ENCODE measurements at places on chromosomes 13 and 19.

DNA sequence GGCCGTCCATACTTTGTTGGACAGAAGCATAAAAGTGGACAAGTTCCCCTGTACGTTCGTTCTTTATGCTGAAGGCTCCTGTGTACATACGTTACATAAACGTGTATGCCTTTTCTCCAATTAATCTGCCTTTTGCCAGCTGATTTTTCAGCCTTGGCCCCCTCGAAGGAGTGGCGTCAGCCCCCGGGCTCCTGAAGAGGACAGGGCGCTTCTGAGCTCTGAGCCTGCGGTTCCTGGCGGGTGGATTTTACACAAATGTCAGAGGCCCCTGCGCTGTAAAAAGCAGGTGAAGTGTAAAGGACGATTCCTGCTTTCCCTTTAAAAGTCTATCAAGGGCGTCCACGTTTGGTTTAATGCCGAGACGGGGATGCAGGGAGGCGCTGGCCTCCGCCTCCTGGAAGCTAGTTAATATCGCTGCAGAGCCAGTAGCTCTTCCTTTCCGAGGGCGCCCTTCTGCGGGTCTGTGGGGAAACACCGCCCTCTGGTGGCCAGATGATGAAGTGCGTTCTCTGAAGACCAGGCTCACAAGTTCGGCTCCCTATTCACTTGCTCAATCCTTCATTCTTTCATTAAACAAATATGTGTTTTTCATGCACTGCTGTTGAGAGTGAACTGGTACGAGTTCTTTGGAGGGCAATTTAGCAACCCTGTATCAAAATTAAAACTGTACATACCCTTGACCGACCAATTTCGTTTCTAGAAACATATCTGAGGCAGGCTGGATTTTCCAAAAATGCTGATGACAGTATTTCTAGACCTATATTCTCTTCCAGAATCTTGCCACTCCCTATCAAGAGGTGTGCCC lies 62.0 kb downstream of the GPR12 start:
- DNase-seq: peak; percentile 61

DNA sequence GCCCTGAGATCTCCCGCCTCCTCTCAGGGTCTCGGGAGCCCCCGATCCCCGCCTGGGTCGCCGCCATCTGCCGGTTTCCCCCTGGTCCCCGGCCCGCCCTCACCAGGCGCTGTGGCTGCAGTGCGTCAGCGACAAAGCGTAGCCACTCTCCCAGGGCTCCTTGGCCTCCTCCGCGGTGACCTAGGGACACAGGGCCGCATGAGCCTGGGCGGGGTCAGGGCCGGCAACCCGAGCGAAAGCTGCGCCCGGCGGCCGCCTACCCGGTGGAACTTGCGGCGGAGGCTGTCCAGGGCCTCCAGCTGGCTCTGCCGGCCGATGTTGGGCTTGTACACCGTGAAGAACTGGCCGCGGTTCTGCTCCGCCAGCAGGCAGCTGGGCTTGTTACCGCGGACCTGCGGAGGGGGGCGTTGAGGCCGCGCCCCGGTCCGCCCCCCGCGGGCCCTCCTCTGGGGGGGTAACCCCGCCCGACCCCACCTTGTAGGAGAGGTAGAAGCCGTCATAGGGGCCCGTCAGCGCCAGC lies 5.3 kb downstream of the GPX4 start:
- DNase-seq: no peak

GRCh38 chr19:3672575-3672948 lies 27.7 kb downstream of the PIP5K1C start:
- DNase-seq: no peak

GRCh38 chr13:113561417-113562084 lies 23.0 kb upstream of the TFDP1 start:
- DNase-seq: no peak

- DNase-seq: no peak
Measured at GRCh38 chr13:112715210-112715609, 25.4 kb downstream of the ATP11A start.

- DNase-seq: no peak
Measured at GRCh38 chr13:95608640-95609323, 35.7 kb downstream of the DZIP1 start.

- DNase-seq: no peak
Measured at GRCh38 chr13:111874981-111875380, 192.0 kb upstream of the SOX1 start.

Measured in effector memory CD4-positive, alpha-beta T cell (primary cell).